Activated CD4-positive, alpha-beta memory T cell treated with anti-CD3 and anti-CD28 coated beads, Interleukin-2, amount 10 ng/mL, durations not matched to agents 7 days and 5 days (primary cell): ENCODE measurements at places on chromosomes 6 and 20. TPM values are rescaled to one million over a fixed set of nuclear protein-coding genes. Genes with fewer than 3 reads are reported as not detected.

Gene XKR7
- total RNA-seq: not detected

Gene MUC22
- total RNA-seq: not detected

Gene ITPR3
- total RNA-seq: 55.1 TPM

Gene SMPDL3A
- not detected for total RNA-seq

DNA sequence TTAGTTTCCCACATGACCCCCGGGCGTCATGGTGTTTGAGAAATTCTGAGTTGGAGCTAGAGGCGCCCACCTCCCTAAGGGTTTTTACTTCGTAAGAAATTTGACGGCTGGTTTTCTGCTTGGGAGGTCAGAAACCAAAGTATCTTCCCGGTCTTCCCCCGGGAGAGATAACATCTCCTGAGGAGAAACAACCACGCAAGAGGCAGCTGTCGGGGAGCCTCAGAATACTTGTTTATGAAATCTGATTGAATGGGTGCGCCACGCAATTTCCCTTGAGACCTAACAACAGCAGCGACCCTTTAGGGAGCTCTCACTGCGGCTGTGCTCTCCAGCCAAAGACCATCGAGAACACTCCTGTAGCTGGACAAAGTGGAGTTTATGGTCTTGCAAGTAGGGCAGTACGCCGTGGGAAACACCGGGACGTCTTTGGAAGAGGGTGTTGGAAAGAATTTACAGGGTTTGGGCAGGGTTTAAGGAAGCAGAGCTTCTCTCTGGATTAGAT lies 608 bp upstream of the EIF2S2 start:
- peak overlapping the region; percentile 92 for H3K27ac ChIP-seq
- peaks cover 33% of the 10 kb centered on the region for H3K4me1 ChIP-seq
- H3K36me3 ChIP-seq: peaks cover 40% of the 10 kb centered on the region

- peaks cover 9% of the 10 kb centered on the region for H3K4me1 ChIP-seq
- H3K4me3 ChIP-seq: no peak overlapping the region
- peaks cover 16% of the 10 kb centered on the region for H3K27me3 ChIP-seq
- DNase-seq: no peak
- no peaks in the 10 kb centered on the region for H3K36me3 ChIP-seq
These were observed 5.0 kb upstream of the TRAF3IP2 start for GRCh38 chr6:111610548-111611172.

DNA sequence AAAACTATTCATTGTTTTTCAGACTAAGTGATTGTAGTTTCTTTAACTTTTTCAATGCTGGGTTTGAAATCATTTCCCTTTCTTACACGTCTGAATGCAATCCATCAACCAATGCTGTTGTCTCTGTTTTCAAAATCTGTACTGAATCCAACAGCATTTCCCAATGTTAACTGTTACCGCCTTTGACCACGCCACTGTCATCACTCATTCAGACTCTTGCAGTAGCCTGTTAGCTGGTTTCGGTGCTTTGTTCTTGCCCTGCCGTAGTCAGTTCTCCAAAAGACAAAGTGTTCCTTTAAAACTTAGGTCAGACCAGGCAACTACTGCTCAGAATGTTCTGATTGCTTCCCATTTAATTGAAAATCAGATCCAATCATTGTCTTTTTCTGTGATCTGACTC lies 131.3 kb downstream of the PLCB4 start:
- H3K36me3 ChIP-seq: no peaks in the 10 kb centered on the region
- H3K4me3 ChIP-seq: no peak overlapping the region
- H3K27me3 ChIP-seq: no peaks in the 10 kb centered on the region
- no peaks in the 10 kb centered on the region for H3K4me1 ChIP-seq

DNA sequence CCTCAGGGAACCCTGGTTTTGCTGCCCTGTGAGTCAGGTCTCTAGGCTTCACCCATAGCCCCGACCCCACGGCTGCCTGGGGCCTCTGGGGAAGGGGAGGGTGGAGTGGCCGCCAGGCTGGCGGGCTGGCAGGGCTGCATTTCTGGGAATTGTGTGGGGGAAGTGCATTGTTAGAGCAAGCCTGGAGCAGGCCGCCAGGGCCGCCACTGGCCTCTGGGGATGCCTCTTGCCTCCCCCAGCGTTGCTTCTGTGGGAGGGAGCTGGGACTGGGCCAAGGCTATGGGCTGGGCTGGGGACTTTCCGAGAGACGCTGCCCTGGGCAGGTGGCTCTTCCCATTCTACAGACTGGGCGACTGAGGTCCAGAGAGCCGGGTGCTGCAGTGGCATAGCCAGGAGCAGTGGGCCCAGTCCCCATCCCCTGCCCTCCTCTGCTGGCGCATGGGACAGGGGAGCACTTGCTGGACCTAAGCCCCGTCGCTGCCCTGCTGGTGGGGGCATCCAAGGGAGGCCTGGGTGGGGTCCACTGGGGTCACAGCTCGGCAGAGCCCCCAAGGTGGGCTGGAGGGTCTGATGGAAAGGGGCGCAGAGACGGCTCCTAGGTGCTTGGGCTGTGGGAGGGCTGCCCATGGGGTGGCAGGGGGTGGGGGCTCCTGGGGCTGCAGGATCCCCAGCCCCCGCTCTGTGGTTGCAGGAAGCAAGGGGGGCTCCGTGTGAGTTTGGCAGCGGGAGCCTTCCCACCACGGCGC lies 6.6 kb upstream of the SOX18 start:
- H3K4me1 ChIP-seq: peaks cover 34% of the 10 kb centered on the region
- H3K27ac ChIP-seq: no peak overlapping the region
- no peaks in the 10 kb centered on the region for H3K36me3 ChIP-seq

- H3K4me3 ChIP-seq: peak overlapping the region; percentile 53
- peaks cover 62% of the 10 kb centered on the region for H3K36me3 ChIP-seq
- H3K4me1 ChIP-seq: peaks cover 84% of the 10 kb centered on the region
- H3K27me3 ChIP-seq: no peaks in the 10 kb centered on the region
- H3K27ac ChIP-seq: peak overlapping the region; percentile 94
- DNase-seq: peak; percentile 31
These were observed 196.5 kb downstream of the GMPR start for GRCh38 chr6:16434885-16435284.

DNA sequence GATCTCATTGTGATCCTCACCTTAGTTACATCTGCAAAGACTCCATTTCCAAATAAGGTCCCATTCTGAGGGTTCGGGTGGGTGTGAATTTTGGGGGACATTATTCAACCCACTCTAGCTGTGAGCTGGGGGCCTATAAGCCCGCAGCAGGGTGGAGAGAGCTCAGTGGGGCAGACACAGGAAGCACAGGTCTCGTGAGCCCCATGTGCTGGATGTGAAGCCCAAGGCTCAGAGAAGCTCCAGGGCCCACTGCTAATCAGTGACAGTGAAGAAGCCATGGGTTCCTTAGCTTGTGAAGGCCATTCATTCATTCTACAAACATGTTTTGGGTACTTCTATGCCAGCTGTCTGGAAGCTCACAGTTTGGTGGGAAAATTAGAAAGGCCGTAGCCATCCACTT lies 47.5 kb downstream of the CHMP4B start:
- H3K4me3 ChIP-seq: no peak overlapping the region
- peaks cover 53% of the 10 kb centered on the region for H3K4me1 ChIP-seq
- peaks cover 48% of the 10 kb centered on the region for H3K36me3 ChIP-seq
- H3K27ac ChIP-seq: peak overlapping the region; percentile 88

GRCh38 chr6:72559067-72559466 lies 62.8 kb upstream of the KCNQ5 start:
- H3K4me3 ChIP-seq: no peak overlapping the region
- no peak for DNase-seq
- H3K27me3 ChIP-seq: peaks cover 4% of the 10 kb centered on the region
- peaks cover 7% of the 10 kb centered on the region for H3K4me1 ChIP-seq
- no peak overlapping the region for H3K27ac ChIP-seq
- H3K36me3 ChIP-seq: no peaks in the 10 kb centered on the region

DNA sequence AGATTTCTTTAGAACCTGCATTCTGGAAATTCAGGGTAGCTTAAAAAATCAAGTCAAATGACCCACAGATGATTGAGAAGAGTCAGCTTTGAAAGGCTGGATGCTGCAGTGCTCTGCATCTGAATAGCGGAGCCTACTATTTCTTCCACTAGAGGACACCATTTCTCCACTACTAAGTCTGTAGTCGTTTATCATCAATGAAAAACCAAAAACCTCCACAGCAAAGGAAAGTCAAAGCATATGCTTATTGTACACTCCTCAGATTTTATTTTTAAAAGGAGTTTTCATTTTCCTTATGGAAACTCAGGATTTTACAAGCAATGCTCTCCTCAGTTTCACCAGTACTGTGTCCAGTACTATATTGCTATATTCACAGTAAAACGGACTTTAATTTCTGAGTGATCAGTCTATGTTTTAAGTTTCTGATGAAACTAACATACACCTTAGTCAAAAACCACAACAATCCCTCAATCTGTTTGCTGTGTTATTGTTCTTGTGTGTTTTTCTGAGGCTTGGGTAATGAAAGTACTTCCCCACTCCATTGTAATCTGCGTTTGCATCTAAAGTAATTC lies 50.5 kb upstream of the ENPP5 start:
- H3K4me1 ChIP-seq: peaks cover 5% of the 10 kb centered on the region
- H3K27ac ChIP-seq: no peak overlapping the region
- H3K36me3 ChIP-seq: no peaks in the 10 kb centered on the region
- peaks cover 15% of the 10 kb centered on the region for H3K27me3 ChIP-seq
- H3K4me3 ChIP-seq: no peak overlapping the region
- DNase-seq: no peak

GRCh38 chr6:155341130-155341828 lies 27.0 kb upstream of the TFB1M start:
- peaks cover 18% of the 10 kb centered on the region for H3K4me1 ChIP-seq
- peaks cover 12% of the 10 kb centered on the region for H3K36me3 ChIP-seq
- DNase-seq: no peak
- H3K27ac ChIP-seq: no peak overlapping the region
- H3K4me3 ChIP-seq: no peak overlapping the region

DNA sequence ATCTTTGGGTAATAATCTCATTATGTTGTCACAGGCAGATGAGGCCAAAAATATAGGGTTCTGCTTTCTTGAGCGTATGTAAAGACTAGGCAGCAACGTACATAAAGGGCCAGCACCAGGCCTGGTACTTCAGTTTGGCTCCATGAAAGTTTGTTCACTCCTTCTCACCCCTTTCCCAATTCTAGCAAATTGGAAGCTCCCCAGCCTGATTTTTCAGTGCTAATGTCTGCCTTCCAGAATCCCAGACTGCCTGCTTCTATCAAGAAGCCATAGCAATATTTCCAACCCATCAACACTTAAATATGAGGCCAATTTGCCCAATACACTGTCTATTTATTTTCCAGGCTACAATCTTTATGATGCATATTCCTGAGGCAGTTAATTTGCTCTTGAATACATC lies 93.4 kb upstream of the PTPRT start:
- H3K27ac ChIP-seq: no peak overlapping the region
- H3K27me3 ChIP-seq: peaks cover 11% of the 10 kb centered on the region
- H3K4me1 ChIP-seq: no peaks in the 10 kb centered on the region
- H3K36me3 ChIP-seq: no peaks in the 10 kb centered on the region
- no peak for DNase-seq
